NCI-H510A (cell line): ENCODE measurements at places on chromosomes 5 and 9.

DNA sequence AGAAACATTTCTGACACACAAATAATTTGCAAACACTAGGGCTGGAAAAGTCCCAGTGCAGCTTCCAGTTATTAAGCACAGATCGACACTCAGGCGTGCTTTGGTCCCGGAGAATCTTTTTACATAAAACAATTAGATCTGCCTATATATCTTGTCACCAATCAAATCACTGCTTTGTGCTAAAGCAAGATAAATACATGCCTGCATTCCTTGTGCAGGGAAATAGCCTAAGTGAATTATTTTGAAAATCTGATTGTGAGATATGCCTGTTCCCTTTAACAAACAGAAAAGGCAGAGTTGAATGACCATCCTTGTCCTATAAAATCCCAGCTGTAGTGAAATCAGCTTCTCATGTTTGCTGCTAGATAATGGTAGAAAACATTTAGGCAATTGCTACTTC, 604.4 kb downstream of the CCDC171 start:
- DNase-seq: no peak

GRCh38 chr9:132775720-132776119, 102.4 kb downstream of the AK8 start:
- no peak for DNase-seq

DNA sequence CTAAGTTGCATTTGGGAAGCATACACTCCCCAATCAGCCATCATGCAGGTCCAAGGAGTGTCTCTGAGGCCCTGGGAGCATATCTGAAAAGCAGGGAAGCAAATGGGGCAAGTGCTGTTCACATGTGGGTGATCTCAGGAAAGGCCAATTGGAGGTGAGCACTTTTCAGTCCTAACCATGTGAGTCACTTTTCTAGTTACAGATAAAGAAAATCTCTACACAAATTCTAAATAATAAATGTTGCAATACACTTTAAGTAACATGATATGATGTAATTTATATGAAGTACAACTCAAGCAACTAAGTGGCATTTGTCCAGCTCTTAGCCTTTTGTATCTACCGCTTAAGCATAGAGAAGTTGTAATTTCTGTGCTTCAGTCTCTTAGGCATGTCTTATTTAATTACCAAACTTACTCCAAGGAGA, 18.4 kb downstream of the ADAMTS16 start:
- DNase-seq: no peak

DNA sequence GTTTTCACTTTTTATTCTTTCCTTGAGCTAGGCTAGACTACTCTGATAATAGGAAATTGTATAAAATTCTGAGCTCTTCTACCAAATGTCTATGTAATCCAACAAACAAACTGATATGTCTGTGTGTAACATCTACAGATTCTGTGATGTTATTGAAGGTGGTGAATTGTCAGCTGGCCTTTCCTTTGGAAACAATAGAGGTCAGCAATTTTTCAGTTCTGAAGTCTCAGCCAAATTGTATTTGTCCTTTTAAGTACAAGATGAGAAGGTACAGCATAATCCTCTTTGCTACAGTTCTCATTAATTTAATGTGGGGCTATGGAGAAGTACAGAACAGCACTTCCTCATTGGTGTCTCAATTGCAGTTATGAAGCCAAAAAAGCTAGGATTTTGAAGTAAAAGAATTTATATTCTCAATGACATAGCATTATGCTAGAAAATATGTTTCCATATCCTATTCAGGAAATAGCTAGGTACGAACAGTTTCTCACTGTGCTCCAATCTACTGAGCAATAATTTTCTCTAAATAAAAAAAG, 198.0 kb downstream of the HINT1 start:
- DNase-seq: no peak

DNA sequence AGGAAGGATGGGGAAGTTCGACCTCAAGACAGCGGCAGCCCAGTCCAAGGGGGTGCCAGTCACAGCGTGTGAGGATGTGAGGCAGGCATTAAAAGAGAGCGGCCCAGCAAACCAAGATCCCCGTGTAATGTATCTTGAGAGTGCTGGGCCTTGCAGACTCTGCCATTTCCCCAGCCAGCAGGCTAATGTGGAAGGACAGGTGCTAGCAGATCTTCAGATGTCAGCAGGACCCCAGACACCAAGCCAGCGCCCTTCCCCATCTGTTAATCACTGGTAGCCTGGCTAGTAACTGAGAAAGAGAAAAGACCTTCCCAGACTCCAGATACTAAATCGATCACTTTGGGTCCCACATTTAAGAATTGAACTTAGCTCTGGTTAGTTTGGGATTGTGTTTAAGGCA, 62.2 kb downstream of the NTRK2 start:
- DNase-seq: no peak

DNA sequence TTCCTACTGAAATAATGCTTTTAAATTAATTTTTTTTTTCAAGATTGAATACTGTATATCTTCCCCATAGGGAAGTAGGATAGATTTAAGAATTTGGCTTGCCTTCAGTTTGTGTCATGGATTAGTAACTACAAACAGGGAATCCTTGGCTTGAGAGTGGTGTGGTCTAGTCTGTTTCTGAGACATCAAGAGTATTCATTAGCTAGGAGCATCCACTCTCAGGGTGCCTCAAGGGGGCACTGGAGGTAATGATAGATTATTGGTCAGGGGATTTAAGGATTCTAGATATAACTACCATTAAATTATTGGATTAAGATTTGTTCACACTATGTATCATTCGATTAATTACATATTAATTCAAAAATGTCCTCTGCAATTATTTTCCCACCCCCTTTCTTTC, 91.8 kb upstream of the TXNDC8 start:
- DNase-seq: no peak

DNA sequence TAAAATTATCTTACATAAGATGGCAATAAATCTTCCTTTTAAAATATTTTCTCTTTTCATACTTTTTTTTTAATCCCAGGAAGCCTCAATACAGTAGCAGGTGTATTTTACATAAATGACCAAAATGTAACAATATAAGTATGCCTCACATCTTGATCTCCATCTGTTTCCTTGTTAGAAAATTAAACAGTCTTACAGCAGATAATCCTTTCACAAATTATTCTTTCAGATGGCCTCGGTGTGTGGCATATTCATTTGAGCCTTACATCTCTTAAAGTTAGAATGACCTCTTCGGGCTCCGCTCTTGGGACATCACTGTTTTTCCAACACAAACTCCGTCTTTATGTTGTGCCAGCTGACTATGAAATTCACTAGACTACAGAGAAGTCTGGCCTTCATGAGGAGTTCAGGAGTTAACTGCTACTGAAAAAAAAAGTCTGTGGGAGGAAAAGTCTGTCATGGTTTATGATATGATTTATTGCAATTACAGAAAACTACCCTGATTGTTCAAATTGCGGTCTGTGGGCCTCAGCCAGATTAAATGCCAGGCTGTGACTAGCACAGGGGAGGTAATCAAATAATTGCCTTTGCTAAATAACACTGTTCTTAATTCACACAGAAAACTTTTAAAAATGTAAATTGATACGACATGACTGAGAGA, 292.9 kb upstream of the PUM3 start:
- no peak for DNase-seq

DNA sequence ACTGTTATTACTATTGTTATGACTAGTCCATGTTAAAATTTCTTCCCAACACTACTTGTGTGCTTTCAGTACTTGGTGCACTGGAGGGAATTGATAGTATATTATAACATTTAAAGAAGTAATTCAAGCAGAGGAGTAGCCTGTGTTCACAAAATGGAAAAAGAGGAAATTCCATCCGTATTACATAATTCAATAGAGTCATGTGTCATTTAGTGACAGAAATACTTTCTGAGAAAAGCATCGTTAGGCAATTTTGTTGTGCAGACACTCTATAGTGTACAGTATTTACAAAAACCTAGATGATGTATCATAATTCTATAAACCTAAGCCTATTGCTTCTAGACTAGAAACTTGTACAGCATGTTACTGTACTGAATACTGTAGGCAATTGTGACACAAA, 78.3 kb upstream of the PCSK5 start:
- DNase-seq: no peak

- no peak for DNase-seq
Measured at GRCh38 chr5:172410662-172411483, 43.5 kb downstream of the SH3PXD2B start.

- DNase-seq: no peak
Measured at GRCh38 chr5:56482363-56482762, 249.2 kb upstream of the ANKRD55 start.

- DNase-seq: no peak
Measured at GRCh38 chr5:149550594-149551226, 529 bp downstream of the CSNK1A1 start.

GRCh38 chr9:28234133-28234893, 661.0 kb upstream of the C9orf72 start:
- no peak for DNase-seq

DNA sequence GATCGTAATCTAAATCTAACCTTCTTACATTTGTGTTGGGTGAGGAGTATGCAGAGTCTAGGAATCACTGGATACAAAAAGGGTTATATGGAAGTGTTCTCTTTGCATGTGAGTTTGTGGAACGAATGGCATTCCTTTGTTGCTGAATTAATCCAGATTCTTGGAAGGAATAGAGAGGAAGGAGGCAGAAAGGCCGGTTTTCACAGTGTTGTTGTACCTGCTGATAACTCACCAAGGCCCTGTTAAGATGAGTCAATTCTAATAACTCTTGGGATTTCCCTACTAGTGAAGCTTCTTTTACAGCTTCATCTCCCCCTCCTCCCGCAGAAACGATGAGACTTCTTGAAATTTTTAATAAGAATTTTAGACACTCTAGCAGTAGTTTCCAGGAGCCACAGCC, 84.0 kb downstream of the ZSWIM6 start:
- DNase-seq: no peak

DNA sequence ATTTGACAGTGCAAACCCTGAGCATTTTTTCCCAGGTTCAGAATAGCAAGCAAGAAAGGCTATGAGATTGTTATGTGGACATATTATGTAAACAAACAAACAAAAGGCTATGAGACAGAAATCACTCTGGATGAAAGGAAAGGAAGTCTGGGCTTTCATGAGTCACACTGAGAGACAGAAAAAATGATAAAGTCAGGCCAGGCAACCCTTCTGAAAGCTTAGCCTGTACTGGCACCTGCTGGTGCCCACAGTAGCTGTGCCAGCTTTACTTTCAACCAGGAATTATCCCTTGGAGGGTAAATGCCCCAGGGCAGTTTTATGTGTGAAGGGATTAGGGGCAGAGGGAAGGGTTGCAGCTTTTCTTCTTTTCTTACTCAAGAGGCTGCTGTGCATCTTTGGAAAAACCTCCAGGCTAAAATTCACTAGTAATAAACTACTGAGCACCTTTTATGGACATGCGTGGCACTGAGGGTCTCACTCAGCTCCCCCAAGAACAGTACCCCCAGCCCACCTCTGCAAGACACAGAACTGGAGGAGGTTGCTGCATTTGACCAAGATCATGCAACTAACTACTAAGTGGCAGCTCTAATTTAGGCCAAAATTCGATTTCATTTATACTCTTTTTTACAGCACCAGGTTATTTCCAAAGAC, 41.7 kb downstream of the ACTL7B start:
- no peak for DNase-seq

GRCh38 chr5:81554647-81555046, 160.7 kb upstream of the ACOT12 start:
- DNase-seq: no peak

GRCh38 chr9:120932086-120932823, 5.7 kb upstream of the TRAF1 start:
- DNase-seq: no peak

DNA sequence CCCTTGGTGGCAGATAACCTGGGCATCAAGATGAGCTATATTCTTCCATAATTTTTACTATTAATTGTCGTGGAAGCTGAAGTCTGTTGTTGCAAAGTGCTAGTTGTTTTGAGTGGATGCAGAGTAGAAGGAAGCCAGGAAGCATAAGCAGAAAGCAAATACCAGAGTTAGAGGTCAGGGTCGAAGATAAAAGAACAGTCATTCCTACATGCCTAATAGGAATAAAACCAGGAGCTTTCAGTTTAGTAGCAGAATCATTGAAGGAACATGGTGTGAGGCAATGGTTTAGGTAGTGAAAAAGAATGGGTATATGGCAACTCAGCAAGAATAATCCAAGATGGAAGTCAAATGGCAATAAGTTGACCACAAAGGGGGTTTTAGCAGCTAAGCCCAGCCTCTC, 121.6 kb upstream of the FST start:
- DNase-seq: no peak

DNA sequence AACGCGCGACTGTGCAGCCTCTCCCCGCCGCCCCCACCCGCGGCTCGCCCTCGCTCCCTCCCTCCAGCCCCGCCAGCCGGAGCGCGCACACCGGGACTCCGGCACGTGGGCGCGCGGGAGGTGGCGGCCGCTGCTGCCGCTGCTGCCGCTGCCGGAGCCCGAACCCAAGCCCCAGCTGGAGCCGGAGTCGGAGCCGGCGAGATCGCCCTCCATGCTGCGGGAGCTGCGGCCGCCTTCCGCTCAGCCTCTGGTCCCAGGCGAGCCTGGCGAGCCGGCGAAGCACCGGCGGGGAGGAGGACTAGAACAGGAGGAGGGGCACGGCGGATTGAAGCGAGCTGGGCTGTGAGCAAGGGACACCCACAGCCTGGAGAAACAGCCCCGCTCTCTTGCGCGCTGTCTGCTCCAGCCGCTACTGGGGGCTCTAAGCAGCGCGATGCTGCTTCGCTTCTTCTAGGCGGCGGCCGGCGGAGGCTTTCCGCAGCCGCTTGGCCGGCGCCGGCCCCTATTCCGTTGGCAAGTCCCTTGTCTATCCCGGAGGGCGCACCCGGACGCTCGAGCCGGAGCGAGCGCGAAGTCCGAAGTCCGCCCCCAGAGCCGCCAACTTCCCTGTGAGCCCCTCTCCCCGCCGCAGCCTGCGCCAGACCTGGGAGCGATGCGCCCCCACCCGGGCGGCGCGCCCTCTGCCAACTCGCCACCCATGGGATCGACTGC, 598.7 kb upstream of the SGCD start:
- no peak for DNase-seq
